NCI-H510A (cell line): ENCODE measurements at places on chromosomes 2 and 18.

- no peak for DNase-seq
Observed at GRCh38 chr2:33210626-33211025, 263.9 kb downstream of the LTBP1 start.

DNA sequence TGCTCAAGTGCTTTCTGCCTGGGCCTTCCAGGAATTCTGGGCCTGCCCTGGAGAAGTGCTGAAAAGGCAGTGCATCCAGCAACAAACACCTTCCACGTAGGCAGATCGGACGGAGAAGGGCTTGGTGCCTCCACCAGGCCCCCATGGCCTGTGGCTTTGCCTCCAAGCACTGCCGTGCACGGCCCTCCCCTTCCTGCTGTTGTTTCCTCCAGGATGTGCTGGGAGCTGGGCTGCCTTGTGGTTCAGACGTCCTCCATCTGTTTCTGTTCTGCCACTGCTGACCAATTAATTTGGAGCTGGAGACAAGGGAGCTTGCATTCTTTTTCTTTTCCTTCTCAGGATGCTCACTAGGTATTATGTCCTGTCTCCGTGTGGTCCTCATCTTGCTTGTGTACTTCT, 197.0 kb downstream of the HRH4 start:
- no peak for DNase-seq

DNA sequence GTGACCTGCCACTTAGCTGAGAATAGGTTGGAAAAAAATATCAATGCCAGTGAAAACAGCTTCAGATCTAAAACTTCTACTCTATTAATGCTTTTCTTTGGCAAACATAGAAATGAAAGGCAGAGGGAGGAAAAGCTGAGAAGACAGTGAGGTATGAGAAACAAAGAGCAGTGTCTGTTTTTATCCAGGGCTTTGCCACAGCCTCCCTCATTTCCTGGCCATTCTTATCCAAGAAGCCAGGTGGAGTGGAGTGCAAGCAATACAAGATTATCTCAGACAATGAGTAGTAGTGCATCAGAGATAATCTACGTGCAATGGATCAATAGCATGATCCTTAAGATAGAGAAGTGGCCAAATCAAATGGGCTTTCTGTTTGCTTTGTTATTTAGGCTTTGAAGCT, 808.7 kb upstream of the PIK3C3 start:
- DNase-seq: no peak

DNA sequence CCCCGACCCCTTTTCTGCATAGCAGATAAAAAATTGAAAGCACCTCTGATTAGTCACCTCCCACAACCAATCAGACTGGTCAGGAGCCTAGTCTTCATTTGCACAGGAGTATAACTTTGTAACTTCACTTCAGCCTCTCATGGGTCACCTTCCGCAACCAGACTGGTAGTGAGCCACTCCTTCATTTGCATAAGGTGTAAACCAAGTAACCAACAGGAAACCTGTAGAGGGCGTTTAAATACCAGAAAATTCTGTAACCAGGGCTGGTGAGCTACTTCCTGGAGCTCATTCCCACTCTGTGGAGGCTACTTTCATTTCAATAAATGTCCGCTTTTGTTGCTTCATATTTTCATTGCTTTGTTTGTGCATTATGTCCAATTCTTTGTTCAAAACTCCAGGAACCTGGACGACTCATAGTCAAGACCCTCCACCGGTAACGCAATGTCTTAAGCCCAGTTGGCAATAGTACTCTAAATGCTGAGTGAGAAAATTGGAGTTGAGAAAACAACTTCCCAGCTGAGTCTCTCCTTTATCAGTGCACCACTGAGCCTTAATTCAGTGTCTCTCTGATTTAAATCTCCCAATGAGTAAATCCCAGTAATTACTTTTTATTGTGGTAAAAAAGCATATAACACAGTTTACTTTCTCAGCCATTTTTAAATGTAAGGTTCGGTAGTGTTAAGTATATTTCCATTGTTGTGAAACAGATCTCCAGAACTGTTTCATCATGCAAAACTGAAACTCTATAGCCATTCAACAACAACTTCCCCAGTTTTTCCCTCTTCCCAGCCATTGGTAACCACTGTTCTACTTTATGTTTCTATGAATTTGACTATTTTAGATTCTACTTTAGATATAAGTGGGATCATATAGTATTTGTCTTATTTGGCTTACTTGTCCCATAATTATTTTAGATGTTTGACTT, 392.7 kb upstream of the SLC8A1 start:
- DNase-seq: no peak

DNA sequence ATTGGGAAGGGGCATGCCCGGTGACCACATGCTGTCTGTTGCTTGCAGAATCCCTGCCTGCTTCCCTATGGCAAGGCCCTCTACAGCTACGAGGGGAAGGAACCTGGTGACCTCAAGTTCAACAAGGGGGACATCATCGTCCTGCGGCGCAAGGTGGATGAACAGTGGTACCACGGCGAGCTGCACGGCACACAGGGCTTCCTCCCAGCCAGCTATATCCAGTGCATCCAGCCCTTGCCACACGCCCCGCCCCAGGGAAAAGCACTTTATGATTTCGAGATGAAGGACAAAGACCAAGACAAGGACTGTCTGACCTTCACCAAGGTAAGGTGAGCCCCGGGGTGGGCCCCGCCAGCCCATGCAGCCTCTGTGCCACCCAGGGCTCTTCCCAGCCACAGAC, 218.6 kb downstream of the SH3RF3 start:
- no peak for DNase-seq

DNA sequence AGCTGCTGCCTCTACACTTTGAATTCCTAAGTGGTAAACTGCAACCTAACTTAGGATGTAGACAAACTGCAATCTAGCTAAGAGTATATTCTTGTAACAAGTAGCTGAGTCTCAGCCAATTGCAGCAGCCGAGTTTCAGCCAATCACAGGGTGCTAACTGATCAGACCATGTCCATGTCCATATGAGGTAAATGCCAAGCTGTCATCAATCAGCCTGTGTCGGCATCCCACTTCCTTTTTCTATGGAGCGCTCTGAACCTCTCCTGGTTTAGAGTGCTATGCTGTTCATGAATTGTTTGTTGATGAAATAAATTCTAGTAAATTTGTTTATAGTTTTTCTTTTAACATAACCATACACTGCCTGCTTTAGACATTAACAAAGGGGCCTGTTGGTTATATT, 408.8 kb downstream of the NBAS start:
- no peak for DNase-seq

- no peak for DNase-seq
Observed at GRCh38 chr2:194842871-194843270, 814.2 kb upstream of the SLC39A10 start.

DNA sequence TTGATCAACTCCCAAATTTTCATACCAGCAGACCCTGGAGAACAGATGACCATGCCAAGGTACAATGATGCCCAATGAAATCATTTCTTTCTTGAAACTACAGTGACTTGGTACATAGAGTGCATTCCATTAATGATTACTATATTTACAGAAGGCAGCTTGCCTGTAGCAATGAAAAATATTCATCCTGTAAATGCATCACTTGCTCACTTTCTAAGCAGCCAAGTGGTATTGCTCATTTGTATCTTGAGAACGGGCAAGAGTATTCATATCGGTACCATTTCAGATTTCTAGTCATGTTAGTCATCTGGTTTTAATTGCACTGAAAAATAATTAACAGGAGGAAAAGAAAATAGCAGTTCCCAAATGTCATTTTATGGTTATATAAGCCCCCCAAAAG, 59.6 kb downstream of the VIL1 start:
- no peak for DNase-seq

DNA sequence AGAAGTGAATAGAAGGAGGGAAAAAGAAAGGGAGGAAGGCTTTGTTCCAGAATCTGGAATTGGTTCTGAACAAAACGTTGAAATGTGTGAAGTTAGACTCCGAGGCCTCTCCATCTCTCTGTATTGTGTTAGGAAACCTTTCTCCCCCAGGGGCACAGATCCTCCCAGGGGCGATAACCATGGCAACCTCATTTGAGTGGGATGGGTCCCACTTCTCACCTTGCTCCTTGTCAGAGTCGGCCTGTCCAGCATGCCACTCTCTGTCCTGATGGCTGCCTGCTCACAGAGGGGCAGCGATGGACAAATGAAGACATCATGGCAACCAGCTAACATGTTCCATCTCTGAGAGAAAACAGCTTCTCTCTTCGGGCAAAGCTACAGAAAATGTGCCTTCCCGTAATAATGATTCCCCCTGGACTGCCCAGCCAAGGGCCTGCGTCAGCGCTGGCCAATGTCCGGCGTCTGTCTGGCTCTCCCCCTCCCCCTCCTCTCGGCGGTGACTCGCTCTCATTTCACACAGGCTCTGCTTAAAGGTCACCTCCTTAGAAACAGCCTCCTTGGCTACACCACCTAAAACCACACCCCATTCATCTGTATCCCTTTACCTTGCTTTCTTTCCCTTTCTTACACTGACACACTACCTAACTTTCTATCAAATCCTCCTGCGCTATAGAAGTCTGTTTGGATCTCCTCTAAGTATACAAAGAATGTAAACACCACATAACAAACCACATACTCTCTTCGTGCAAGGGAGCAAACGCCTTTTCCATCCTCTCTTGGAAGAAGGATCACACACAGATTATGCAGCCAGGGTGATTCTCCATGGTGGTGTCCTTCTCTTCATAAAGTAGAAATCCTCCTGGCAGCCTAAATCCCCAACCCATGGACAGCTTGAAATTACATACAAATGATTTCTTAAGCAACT, 32.1 kb upstream of the TTC39C start:
- DNase-seq: no peak

GRCh38 chr2:202418511-202418910, 42.4 kb downstream of the BMPR2 start:
- no peak for DNase-seq

DNA sequence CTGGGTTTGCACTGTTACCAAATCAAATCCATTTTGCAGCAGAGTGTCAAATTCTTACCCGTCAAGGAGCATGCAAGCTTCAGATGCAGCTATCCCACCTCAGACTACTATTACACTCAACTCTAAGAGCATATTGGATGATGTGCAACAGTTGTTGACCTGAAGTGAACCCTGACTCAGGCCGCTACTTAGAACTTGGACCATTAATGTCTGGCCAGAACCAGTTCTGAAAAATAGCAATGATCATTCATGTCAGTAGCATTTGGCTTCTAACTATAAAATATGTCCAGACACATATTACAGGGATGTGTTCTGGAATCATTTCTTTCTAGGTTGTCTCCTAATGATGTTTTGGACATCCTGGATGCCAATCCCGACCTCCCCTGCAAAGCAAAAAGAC, 135.5 kb upstream of the PKDCC start:
- DNase-seq: no peak

- no peak for DNase-seq
Observed at GRCh38 chr2:218082586-218083351, 13.7 kb downstream of the RUFY4 start.

- DNase-seq: no peak
Observed at GRCh38 chr2:84901593-84902120, 3.8 kb upstream of the TMSB10 start.

GRCh38 chr2:15480552-15480951, 80.6 kb downstream of the NBAS start:
- DNase-seq: no peak

GRCh38 chr2:241865416-241865956, 4.0 kb upstream of the RTP5 start:
- DNase-seq: no peak

DNA sequence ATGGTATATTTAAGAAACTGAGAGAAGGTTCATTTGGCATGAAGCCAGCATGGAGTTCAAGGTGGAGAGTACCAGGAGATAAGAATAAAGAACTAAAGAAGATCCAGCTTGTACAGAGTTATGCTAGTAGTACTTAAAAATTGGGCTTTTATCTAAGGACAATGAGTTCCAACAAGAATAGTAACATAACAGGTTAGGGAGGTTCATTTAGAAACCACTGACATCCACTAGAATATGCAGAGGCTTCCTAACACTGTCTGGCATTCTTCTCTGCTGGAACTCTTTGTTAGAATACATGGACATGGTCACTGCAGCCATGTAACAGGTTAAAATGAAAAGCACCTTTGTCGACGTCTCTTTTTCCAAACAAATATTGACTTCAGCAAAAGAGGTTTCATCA, 42.6 kb upstream of the DSC1 start:
- DNase-seq: no peak

GRCh38 chr18:31373641-31374040, 2.9 kb upstream of the DSG4 start:
- DNase-seq: peak; percentile 28

DNA sequence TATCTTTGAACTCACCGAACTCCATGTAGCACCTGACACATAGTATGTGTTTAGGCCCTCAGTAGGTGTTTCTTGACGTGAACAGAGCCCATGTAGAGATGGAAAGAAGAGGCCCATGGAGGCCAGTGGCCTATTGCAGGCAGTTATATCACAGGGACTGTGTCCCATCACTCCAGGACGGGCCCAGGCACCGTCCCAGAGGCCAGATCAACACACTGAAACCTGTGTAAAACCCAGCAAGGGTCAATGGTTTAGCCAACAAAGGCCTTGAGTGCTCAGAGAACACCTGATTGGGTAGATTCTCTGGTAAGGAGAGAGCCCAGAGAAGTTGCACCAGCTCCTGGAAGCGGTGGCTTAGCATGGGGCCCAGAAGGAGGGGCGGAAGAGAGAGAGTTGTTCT, 82.8 kb downstream of the INHBB start:
- no peak for DNase-seq
